SW 1271 (cell line): ENCODE measurements at places on chromosomes 16 and 17.

- DNase-seq, result no peak
These were observed 39.3 kb downstream of the MYO18A start for GRCh38 chr17:29140631-29141513.

DNA sequence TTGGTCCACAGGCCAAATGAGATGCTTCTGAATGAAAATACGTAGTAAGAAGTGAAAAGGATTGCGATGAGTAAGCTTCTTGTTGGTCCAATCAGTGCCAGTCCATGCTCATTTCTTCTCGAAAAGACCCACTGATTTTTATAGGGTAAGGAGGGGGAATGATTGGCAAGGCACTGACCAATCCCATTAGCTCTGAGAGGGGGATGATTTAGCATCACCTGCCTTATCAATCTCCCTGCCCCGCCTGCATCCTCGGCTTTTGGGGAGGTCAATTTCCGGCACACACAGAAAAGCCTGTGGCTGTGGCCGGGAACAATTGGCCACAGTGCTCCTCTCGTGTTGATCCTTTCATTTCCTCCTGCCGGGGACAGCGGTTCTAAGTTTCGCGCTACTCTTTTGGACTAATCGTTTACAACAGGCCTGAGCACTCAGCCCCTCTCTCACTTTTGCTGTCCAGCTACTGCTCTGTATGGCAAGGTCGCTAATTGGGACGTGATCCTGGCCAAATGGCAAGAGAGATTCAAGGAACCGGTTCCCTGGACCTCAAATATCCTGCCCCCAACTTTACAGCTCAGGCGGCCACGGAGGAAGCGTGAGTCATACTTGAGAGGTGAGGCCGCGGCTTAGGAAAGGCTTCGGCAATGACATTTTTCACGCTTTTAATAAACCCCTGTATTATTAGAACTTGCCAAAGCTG, 43.1 kb downstream of the TBX4 start:
- DNase-seq, result no peak

DNA sequence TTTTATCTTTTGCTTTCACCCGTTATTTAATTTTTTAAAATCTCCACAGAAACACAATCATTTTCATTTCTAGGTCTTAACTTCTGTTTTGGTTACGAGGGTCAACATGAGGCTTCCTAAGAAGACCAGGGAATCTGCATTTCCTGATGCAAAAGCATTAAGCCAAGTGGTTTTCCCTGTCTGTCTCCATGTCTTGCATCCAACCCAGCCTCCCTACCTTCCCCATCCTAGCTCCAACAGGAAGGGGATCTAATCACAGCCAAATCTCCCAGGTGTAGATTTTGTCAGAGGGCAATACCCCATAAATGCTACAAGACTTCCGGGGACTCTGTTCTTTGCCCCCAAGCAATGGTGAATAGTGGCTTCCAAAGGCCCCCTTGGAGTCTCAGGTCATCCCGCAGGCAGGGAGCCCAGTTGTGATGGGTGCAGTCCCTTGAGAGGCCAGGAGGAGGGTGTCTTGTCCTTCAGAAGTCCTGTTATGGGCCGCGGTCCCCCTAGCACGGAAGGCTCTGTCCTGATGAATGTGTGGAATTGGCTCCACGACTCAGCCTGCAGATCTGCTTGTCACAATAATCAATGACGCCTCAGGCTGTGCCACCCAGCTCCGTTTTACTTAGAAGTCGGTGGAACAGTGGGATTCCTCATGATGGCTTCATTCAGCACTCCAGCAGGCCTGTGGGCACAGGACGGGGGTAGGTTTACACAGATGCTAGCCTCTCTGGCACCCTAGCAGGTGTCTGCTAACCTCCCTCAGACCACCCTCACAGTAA, 141.1 kb downstream of the RGS9 start:
- no peak for DNase-seq

- no peak for DNase-seq
These were observed 202.9 kb downstream of the RAB11FIP4 start for GRCh38 chr17:31594416-31594815.

DNA sequence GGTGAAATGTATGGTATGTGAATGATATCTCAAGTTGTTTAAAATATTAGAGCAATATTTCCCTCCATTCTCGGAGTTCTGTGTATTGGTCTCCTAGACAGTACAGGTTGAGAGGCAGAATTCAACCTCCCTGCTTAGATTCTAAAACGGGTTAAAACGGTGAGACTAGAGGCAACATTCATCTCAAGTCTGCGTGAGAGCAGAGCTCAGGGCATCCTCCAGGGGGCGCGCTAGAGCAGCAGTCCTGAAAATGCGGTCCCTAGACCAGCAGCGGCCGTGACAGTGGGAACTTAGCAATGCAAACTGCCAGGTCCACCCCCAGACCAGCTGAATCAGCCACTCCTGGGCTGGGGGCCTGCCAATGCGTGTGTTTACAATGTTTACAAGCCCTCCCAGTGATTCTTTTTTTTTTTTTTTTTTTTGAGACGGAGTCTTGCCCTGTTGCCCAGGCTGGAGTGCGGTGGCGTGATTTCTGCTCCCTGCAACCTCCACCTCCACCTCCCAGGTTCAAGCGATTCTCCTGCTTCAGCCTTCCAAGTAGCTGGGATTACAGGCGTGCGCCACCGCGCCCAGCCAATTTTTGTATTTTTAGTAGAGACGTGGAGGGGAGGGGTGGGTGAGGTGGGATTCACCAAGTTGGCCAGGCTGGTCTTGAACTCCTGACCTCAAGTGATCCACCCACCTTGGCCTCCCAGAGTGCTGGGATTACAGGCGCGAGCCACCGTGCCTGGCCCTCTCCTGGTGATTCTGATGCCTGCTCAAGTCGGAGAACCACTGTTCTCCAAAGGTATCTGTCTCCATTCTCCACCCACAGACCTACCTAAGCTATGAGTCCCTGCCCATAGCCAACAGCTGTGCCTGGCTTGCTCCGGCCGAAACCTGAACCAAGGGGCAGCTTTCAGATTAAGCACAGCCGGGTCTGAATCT, 24.2 kb downstream of the KLHL36 start:
- DNase-seq, result peak; percentile 41

DNA sequence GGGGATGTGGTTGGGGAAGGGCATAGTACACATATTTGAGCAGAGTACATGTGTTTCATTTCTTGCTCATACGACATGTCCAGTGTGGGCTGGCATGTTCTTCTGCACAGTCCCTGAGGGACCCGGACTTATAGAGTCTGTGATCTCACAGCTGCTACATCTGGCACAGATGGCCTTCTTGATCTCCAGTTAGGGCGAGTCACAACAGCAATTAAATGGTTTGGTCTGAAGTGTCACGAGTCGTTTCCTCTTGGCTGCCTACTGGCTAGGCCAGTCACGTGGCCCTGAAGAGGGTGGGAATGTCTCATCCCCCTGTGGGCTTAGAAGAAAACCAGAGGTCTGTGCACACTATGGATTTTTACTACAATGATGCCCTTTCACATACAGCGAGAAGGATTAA, 443.6 kb downstream of the WWOX start:
- no peak for DNase-seq

GRCh38 chr16:84048270-84048669, 5.7 kb upstream of the SLC38A8 start:
- DNase-seq, result no peak

GRCh38 chr16:55000595-55000994, 69.9 kb downstream of the IRX5 start:
- DNase-seq, result no peak

GRCh38 chr17:35252651-35253050, 9.8 kb downstream of the SLFN5 start:
- no peak for DNase-seq

GRCh38 chr16:84930298-84931106, 80.8 kb downstream of the ZDHHC7 start:
- DNase-seq, result no peak

GRCh38 chr17:64418506-64419339, 28.1 kb upstream of the PECAM1 start:
- DNase-seq, result peak; percentile 77

DNA sequence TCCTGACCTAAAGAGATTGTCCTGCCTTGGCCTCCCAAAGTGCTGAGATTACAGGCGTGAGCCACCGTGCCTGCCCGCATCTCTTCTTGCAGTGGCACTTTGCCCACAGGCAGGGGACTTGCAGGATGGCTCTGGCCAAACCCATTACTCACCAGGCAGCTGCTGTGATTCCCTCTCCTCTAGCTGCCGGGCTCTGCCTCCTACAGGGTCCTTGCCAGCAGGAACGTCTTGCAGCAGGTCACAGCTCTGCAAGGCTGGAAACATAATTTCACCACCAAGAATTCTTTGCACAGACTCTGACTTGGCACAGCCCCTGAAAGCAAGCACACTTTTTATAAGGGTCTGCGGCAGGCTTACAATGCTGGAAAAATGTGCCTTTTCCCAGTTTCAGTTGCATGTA, 20.3 kb downstream of the COX4I1 start:
- no peak for DNase-seq

DNA sequence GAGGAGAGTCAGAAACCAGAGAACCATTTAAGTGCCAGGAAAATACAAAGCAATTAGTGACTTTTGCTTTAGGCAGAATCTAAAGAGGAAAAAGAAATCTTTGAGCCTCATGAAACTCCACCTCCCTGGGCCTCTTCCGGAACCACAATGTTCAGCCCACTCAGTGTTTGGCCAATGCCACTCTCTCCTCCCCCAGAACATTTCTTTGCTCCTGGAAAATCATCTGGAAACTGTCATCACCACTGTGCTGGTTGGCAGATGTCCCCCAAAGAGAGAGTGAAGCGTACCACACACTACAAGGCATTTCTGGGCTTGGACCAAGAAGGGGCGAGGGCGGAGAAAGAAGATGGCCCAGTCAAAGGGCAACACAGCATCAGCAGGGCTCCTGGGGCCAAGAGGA, 7.1 kb upstream of the SOX9 start:
- DNase-seq, result no peak

DNA sequence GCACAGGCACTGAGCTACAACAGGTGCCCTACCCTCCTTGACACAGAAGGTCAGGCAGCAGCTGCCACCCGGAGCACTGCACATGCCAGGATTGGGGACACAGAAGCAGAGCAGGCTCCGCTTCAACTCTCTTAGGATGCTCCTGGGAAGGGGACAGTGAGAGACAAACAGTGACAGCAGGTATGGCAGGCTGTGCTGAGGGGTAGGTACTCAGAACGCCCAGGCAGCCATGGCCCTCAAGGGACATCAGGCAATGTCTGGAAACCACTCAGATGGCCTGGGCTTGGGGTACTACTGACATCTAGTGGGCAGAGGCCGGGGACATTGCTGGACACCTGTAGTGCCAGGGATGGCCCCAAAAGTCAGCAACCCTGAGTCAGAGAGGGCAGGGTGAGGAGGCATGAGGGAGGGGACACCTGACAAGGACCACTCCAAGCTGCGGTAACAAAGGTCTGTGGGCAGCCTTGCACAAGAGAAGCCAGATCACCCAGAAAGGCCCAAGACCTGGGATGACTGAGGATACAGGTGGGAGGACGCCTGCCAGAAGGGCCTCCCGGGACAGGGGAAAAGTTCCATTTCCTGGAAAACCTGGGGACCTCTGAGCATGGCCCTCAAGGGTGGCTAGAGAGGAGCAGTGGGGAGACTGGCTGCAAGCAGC, 21.2 kb downstream of the PEMT start:
- DNase-seq, result peak; percentile 39

DNA sequence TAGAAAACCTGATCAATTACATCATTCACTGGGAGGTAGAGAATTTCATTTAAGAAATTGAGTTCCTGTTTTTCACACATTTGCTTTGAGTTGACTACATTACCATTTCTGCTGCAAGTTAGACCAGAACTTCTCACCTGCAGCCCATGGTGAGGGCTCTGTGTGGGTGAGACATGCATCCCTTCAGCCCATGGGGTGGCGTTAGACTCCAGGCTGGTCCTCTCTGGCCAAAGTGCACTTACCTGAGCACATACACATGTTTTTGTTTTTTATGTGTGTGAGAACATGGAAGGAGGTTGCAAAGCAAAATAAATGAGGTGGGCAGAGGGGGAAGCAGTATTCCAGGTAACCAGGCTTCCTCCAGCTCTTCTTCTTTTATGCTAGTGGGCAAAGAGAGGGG, 470.2 kb downstream of the PMP22 start:
- no peak for DNase-seq

DNA sequence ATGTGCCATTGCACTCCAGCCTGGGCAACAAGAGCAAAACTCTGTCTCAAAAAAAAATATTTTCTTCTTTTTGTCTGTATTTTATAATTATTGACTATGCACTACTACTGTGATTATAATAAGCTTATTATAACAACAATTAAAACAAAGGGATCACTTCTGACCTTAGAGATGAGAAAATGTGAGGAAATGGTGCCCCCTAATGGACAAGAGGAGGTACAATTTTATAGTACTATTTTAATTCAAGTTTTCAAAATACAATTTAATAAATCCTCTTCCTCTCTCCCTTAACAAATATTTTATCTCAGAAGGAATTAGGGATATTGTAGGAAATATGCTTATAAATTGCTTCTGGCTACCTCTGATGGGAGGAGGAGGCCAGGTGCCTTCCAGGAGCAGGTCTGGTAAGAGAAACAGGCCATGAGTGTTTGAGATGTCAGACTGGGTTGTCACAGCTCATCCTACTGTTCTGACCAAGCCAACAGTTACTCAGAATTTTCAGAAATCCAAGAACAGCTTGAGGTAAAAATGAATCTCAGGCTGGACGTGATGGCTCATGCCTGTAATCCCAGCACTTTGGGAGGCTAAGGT, 14.0 kb downstream of the VPS53 start:
- DNase-seq, result no peak

GRCh38 chr17:16135461-16135860, 79.9 kb downstream of the NCOR1 start:
- DNase-seq, result no peak

DNA sequence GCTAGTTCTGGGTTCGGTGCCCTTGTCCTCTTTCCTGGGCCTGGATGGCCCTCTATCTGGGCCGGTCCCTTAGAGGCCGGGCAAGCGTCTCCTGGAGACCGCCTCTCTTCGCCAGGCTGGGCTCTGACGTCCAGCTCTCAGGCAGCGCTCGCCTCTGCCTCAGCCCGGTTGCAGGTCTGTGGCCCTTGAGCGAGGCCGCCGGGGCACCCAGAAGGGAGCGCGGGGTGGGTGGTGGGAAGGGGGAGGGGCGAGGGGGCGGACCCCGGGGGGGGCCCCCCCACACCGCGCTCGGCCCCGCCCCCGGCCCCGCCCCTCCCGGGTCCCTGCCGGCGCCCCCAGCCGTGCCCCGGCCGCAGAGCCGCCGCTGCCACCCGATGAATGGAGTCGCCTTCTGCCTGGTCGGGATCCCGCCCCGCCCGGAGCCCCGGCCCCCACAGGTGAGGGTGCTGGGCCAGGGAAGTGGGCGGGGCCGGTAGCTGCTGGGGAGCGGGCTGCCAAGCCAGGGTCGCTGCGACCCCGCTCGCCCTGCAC, at the start of gene ARHGAP23:
TSS of gene ARHGAP23 (plus strand) at position 353 of the 531 bp plus-strand sequence. CDS start at position 375, 22 bp downstream.
- DNase-seq, result peak; percentile 31

- DNase-seq, result no peak
These were observed 309 bp downstream of the FOXJ1 start for GRCh38 chr17:76140661-76141211.
